Stromal cell of bone marrow (primary cell): ENCODE measurements at places on chromosomes 2 and 18.

DNA sequence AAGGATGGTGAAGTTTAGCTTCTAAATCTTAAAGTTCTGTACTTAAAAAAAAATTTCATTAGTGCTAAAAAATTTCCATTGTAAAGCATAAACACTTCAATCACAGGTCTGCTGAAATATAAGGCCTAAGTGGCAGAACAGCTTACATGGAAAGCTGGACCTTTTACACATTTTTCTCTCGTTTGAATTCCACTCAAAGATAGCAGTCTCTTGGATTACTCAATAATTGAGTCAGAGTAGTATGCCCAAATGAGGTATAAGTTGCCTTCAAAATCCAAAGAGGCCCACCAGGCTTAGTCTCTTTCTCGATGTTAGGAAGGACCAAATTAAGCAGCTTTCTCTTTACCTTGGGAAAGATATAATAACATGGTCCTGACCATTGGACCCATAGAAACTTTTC lies 220.4 kb upstream of the CWC22 start:
- no peak for DNase-seq

DNA sequence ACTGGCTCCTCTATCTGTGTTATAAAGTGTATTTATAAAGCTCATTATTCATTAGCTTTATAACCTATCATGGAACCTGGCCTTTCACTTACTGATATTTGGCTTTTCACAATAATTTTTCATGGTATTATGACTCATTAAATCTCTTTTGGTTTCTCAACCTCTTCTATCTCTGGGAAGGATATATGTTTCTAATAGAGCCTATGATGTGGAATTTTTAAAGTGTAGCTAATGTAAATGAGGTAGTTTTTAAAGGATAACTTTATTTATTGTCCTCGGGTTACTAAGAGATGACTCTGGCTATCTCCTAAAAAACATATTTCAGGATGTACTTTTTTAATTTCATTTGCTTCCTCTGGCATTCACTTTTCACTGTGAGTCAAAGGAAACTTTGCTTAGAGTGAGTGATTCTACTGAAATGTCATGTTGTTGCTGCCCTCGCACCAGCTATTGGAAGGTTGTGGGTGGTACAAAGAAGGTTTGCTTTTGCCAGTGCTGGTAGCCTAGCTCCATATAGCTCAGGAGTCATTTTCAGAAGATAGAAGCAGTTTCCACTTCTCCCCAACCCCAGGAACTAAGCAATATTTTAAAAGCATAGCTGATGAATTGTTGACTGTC lies 85.2 kb upstream of the RPE start:
- no peak for DNase-seq

DNA sequence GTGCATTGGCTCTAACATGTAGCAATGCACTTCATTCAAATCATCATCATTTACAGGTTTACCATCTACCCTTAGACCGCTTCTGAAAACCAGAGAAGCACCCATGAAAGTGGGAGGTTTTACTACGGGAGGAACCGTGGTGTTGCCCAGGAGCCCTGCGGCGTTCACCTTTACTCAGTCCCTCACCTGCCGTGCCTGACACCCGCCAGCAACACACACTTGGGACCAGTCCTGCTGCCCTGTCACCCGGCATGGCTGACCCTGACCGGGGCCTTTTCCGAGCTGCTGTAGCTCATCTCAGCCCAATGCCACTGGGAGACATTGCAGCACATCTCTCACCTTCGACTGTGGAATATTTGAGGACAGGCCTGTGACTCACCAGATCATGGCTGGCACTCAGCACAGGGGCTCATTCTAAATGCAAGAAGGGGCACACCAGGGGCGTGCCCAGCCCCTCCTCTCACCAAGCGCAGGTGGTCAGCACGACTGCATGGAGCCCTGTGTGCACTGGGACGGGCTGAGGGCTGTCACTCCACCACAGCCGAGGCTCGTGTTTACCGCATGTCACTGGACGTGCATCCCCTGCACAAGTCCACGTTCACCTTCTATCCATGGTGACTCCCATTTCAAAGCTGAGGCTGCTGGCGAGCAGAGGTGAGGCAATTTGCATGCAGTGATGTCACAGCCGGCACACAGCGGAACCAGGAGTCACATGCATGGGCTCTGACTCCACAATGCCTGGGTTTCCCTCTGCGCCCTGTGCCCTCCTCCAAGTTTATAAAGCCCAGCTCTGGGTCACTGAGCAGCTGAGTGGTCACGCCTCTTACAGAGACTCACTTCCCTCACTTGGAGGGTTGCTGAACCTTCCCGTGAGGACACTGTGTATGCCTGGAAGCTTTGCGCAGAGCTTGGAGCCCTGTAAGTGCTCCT lies 76.7 kb upstream of the SNTG2 start:
- DNase-seq: no peak

- DNase-seq: no peak
Observed at GRCh38 chr2:164485541-164485940, 135.7 kb downstream of the GRB14 start.

- DNase-seq: peak; percentile 9
Observed at GRCh38 chr18:43596105-43596712, 318.9 kb upstream of the SYT4 start.

DNA sequence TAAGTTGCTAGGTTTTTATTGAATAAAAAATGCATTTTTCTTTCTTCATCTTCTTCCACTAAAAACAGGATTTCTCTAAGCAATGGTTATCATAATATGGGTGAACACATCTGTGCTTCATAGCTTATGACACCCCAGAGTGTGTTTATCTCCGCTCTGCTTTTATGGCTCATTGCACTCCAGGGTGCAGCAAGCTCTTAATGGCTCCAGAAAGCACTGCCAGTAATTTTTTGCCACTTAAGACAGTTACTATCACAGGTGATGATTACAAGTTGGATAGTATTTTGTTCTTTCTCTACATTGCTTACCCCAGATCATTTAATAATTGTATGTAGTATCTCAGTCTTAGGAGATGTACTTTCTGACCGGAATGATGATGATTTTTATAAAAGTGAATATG lies 239.3 kb upstream of the CDH20 start:
- DNase-seq: no peak

DNA sequence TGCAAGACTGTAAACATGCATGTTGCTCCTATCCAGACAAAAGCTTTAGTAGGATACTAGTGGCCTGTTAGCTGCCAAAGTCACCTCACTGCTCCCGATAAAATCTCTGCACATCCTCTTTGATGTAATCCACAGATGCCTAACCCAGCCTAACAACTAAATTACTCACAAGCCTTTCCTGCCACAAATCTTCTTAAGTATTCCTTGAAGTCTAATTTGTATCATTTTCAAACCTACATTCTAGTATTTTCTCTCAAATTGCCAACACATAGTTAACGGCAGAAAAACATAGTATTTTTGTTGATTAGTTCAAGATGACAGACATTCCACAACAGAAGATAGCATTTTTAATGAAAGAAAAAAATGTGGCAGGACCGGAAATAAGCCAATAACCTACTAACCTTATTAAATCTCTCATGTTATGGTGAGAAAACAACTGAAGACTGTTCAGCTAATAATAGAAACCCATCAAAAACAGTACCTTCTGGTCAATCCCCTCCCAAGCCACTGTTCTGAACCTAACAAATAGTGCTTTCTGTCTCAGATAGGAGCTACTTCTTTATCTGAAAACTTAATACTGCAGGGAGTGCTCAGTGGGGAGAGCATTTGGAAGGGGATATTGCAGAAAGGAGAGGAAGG lies at the start of gene MPP4:
TSS of gene MPP4 (minus strand) at position 57 of the 639 bp plus-strand sequence. CDS start 4,690 bp downstream, outside the sequence.
- DNase-seq: no peak

DNA sequence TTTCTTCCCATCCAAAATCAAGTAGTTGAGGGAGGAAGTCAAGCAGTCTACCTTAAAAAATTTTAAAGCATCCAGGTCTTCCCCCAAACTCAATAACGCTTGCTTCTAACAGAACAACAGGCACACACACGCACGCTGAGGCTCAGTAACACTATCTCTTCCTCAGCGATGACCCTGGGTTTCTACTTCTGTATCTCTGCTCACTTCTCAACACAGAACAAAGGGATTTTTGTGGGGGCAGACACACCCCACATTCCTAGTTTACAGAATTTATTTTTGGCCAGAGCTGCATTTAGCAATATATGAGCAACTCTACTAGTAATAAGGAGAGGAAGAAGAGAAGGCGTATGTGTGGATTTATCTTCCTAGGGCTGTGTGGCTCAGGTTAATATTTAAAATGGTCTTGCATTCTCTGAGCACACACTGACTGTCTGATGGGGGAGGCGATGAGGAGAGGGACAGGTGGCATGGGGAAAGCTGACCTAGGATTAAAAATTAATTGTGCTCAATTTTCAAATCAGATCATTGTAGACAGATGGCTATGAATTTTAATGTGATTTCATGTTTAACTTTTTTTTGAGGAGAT lies 71.3 kb upstream of the PPM1B start:
- DNase-seq: no peak

DNA sequence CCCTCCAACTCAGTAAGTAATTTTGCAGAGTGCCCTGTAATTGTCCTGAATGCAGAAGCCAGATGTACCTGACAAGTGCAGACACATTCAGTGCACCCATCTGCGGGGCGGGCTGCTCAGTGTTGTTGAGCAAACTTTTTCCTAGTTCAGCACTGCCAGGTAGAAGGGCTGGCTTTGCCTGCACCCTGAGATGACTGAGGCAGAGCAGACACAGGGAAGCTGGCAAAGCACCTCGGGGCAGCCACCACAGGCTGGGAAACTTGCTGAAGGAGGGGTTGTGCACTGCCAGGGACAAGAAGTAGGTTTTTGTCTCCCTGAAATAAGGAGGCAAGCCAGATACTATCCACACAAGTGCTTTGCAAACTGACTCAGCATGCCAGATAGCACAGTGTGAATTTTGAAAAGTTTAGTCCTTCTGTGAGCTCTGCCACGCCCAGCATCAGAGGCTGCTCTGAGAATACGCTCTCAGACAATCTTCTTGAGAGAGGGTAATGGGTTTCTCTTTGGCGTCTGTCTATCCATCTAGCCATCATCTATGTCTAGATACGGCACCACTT lies 62.3 kb downstream of the SOWAHC start:
- DNase-seq: no peak

- no peak for DNase-seq
Observed at GRCh38 chr18:65018184-65018583, 732.6 kb upstream of the CDH7 start.

DNA sequence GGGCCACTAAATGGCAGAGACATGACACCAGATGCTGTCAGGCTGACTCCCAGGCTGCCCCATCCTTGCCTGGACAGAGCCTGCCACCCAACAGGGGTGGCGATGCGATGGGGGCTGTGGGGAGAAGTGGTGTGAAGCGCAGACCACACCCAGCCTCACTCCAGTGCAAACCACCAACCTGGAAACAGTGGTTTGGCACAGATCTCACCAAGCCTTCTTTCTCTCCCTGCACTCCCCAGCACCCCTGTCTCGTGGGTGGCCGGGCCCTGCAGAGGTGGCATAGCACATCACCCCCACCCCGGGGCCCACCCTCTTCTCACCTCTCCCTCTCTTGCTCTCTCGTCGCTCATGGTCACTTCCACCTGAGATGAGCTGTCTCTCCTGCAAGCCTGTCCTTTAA lies 32.6 kb downstream of the CIB4 start:
- no peak for DNase-seq

- DNase-seq: peak; percentile 53
Observed at GRCh38 chr2:128408349-128409305, 90.0 kb upstream of the HS6ST1 start.

GRCh38 chr2:181575650-181576025 lies 81.3 kb downstream of the CERKL start:
- DNase-seq: no peak

GRCh38 chr2:11124760-11125068 lies 30.6 kb upstream of the SLC66A3 start:
- DNase-seq: no peak

- peak; percentile 56 for DNase-seq
Observed at GRCh38 chr18:59419386-59419785, 60.3 kb upstream of the LMAN1 start.

DNA sequence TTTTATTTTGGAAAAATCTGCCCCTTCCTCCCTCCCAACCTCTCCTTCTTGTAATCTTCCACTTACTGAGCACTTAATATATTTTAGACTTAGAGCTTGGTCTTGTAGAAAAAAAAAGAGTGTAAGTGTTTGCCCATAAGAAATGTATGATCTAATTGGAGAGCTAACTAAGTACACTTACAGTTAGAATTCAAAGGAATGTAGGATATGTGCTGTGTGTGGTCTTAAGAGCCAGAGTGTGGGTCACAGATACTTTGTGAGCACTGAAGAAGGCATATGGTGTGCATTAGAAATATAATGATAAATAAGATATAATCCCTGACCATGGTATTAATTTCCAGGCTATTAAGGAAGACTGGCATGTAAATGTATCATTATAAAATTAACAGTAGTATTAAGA lies 91.8 kb upstream of the ZNF521 start:
- DNase-seq: no peak

GRCh38 chr2:173202570-173202969 lies 126.9 kb downstream of the MAP3K20 start:
- DNase-seq: no peak

DNA sequence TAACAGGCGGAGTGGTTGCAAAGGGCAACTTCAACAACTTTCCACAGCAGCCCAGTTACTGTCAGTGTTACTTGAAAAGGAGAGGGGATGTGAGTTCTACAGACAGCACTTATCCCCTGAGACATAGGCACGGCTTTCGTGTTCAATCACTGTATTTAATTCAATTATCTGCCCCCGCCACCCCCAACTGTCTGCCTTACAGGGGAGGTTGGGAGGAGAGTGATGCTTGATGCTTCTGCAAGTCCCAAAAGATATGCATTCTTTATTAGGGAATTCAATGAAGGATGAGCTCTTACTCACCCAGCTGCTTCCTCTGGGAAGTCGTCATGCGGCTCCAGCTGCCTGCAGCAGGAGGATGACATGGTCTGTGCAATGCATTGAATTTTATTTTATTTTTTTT lies 639.9 kb downstream of the DCC start:
- no peak for DNase-seq

GRCh38 chr18:60534538-60534937 lies 162.0 kb upstream of the MC4R start:
- DNase-seq: no peak

- no peak for DNase-seq
Observed at GRCh38 chr2:19857806-19858205, 44.0 kb downstream of the TTC32 start.

DNA sequence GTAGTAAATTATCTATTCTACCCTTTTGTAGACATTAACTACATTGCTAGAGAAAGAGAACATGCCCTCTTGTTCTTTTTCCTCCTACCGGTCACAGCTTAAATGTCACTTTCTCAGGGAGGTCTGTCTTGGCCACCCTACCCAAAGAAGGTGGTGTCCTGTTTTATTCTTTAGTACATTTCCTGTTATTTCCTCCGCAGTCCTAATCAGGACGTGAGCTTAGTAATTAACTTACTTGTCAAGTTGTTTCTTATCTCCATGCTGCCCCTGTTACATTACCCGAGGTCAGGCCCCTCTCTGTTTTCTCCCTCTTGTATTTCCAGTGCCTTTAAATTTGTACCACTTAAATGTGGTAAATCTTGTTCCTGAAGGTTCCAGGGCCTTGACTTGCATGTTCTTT lies 73.7 kb upstream of the RMDN2 start:
- DNase-seq: no peak

- peak; percentile 74 for DNase-seq
Observed at GRCh38 chr2:71756280-71756906, 303.0 kb downstream of the DYSF start.
